ENCODE measurements at places on chromosomes 16 and 17. TPM values are rescaled to one million over a fixed set of nuclear protein-coding genes. Genes with fewer than 3 reads are reported as not detected.
A peak's percentile ranks its signal among the peaks of the same experiment; 100 is the strongest.

The SSTR5 gene
- total RNA-seq: 1.8 TPM

DNA sequence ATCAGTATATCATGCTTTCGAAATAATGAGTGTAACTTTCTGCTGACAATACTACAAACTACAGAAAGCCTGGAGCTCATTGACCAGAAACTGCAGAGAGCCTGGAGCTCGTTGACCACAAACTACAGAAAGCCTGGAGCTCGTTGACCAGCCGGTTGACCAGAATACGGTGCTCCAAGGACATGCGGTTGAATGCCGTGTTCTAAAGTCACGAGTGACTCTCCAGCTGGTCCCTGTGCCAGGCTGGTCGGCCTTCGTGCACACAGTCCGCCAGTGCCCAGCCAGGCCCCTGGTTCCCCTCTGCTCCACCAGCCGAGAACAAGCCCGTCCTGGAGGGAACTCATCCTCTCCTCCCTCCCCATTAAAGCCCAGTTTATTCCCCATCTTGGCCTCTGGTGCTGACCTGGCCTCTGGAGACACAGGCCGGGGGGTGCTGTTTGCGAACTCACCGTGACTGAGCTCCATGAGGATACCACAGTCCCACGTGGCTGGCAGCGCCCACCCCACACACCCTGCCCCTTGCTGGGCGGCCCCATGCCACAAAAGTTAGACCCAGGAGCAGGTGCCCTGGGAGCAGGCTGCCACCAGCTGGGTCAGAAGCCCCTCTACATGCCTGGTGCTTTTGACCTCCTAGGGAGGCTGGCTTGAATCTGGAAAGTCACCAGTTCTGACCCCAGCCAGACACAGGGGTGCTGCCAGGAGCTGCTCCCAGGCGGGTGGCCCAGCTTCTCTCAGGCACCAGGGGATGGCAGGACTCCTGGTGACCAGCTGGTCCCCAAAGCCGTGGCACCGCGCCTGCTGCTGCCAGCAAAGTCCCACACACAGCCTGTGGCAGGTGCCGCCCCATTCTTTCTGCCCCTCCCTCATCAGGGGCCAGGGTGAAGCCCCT lies 15.5 kb upstream of the CDH15 start:
- DNase-seq: no peak

The TLCD3B gene
- total RNA-seq: 2.1 TPM

GRCh38 chr16:66275775-66276428 lies 90.6 kb upstream of the CDH5 start:
- peak; percentile 24 for DNase-seq

GRCh38 chr17:11241611-11242226 lies 706 bp downstream of the SHISA6 start:
- DNase-seq: no peak

The CACNG5 gene
- 0.68 TPM for total RNA-seq

- no peak for DNase-seq
These were observed 40.9 kb upstream of the JPH3 start for GRCh38 chr16:87561200-87562105.

Measured in type B pancreatic cell (in vitro differentiated cells).